ENCODE measurements at places on chromosomes 7 and 10.

GRCh38 chr7:43649755-43650274 lies 66.9 kb downstream of the STK17A start:
- no peak for DNase-seq

- peak; percentile 63 for DNase-seq
These were observed 101.2 kb downstream of the RGS10 start for GRCh38 chr10:119441151-119441821.

- no peak for DNase-seq
These were observed 25.5 kb downstream of the ETV1 start for GRCh38 chr7:13963925-13964324.

DNA sequence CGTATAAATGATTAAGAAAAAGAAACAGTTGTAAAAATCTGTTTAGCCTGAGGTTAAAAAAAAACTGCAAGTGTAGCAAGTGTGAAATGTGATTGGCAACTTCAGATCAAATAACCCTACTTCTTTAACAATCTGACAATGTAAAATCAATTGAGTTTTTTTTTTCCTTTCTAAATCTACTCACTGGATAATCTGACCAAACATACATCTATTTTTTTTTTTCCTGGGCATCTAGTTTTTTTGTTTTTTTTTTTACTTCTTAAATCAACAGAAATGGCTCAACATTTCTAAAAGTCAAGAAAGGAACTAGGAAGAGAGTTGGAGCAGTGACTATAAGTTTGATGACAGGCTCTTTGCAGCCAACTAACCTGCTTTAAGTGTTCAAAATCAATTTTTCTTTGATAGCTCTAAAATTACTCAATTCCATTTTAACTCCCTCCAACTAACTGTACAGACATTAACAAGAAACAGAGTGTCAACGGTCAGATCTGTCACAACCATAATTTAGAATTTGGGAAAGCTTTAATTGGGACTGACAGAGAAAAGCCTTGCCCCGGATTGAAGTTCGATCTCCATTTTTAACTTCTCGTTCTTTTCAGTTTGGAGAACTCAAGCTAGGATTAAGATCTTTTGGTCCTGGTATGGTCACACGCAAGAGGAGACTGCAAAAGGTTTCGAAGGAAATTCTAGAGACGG lies 1.2 kb downstream of the ARL3 start:
- no peak for DNase-seq

DNA sequence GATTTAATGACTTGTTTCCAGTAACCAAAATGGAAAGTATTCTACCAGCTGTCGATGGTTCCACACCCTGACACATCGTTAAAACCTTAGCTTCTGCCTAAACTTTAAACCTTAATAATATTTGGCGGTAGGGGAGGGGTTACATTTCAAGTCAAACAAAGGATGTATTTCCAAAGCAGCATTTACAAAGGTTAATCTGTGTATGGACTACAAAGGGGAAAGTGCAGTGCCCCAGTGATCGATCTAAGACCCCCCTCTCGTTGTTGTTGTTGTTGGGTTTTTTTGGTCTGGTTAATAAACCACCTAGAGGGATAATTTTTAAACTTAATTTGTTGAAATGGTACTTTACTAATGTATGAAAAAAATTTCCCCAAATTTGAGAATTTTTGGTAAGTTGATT lies 1.1 kb upstream of the STEAP2 start:
- no peak for DNase-seq

DNA sequence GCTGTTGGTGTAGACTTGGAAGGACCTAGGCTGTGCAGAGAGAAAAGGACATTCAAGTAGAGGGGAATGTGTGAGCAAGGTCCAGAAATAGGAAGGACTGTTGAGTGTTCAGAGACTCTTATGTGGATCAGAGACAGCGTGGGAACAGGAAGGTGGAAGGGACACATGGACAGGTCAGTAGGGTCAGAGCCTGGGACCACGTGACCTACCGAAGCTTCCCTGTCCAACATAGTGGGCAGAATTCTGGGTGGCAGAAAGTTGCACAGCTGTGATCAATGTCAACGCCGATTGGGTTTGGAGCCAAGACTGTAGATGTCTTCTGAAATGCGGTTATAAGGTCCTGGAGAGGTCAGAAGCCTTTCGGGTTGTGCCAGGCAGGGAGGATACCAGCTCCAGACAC lies 195.9 kb upstream of the MKI67 start:
- DNase-seq: no peak

GRCh38 chr10:86077871-86078638 lies 288.5 kb downstream of the GRID1 start:
- DNase-seq: no peak

DNA sequence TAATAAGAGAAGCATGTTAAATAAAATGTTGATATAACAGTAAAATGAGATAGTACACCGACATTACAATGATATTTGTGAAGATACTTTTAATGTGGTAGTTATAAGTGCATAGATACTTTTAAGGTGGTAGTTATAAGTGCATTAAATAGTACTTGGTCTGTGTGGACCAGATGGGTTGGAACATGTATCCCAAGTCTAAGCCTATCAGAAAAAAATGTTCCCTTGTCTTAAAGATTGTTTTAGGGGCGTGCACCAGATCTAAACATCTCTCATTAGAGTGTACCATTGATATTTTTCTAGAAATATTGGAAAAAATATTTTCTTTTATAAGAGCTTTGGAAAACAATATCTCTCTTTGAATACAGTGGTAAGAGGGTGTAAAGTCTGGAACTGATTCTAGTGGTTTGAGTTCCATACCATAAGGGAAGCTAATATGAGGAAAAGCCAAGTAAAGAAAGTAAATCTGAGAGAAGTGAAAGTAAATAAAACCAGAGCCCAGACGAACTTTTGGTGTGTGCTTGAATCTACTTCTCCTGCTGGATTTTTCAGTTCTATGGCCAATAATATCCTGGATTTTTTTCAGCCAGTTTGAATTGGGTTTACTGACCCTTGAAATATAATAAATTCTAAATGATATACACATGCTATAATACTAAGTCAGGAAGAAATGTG lies 175.3 kb downstream of the MBL2 start:
- no peak for DNase-seq

GRCh38 chr10:129441372-129442009 lies 25.6 kb upstream of the MGMT start:
- no peak for DNase-seq

GRCh38 chr10:91311601-91312381 lies 91.3 kb downstream of the PCGF5 start:
- DNase-seq: no peak

DNA sequence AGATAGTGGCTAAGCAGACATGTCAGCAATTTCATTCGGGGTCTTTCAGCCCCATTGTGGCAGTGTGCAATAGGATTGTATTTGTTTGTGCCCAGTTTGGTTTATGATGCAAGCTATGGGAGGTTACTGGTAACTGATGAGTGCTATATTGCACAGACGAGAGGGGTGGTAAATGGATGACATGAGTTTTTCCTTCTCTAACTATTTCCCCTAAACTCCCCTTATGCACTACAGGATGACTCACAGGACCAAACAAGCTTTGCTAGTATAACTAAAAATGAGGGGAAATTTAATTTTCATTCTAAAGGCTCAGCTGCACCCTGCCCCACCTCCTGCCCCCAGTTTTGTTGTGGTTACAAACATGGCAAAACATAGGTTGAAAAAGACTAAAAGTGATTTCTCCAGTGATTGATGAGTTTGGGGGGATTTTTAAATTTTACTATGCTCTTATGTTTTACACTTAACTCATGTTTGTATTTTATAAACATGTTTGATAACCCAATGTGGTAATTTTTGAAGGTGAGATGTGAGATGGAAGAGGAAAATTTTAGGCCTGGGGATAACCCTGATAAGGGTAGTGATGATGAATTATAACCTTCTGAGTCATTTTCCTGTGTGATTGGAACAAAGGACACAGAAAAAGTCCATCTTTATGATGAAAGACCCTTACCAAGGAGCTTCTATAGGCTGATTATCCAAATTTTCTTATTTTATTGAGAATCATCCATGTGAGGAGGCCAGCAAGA lies 60.8 kb upstream of the NAMPT start:
- no peak for DNase-seq

- DNase-seq: no peak
These were observed 37.9 kb downstream of the PAXIP1 start for GRCh38 chr7:154965014-154965413.

- DNase-seq: no peak
These were observed 132.3 kb downstream of the HECW1 start for GRCh38 chr7:43244784-43245183.

GRCh38 chr10:60372436-60372835 lies 17.2 kb downstream of the ANK3 start:
- no peak for DNase-seq

GRCh38 chr7:159040912-159041711 lies 103.6 kb downstream of the VIPR2 start:
- no peak for DNase-seq

DNA sequence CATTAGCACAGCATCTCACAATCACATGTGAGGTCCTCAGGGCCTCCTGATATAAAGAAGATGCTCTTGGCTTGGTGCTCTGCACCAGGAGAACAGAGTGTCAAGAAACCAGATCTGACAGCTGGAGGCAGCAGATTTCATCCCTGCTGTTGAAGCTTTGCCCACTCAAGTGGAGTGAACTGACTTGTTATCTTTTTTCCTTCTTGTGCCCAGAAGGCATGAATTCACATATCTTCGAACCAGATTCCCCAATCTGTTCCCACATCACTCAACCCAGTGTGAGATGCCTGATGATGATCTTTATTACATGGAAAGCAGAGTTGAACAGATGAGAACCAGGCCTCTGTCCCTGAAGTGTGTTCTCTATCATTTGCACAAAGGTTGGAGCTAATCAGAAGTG lies 521.0 kb downstream of the SORCS1 start:
- DNase-seq: no peak

DNA sequence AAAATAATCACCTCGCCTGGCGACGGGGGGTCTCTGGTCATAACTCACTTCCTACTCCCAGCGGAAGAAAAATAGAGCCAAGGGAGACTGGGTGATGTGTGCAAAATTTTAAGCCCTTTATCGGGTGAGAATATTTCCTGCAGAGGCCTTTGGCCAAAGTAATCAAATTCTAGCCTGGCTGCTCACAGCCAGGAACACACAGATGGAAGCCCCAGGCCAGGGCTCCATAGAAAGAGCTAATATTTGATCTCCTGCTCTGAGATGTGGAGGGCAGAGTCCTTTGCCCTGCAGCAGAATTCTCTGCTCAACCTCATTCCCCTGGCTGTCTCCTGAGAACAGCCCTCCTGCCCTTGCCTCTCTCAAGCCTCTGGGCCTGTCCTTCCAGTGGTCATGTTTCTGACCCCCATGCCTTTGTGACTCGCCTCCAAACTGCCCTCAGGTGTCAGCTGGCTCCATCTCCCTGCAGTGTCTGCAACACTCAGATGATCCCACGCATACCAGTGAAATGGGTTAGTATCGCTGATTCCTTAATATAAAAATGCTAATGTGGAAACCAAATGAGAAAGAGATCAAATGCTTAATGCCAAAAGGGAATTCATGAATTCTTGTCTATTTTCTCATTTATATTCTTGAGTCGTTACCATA lies 34.5 kb downstream of the FRMD4A start:
- DNase-seq: no peak

GRCh38 chr10:10830293-10830986 lies 187.2 kb upstream of the CELF2 start:
- no peak for DNase-seq

- DNase-seq: no peak
These were observed 146.2 kb upstream of the KLF6 start for GRCh38 chr10:3931224-3931623.

GRCh38 chr7:78406531-78406930 lies 608.0 kb downstream of the PHTF2 start:
- no peak for DNase-seq

DNA sequence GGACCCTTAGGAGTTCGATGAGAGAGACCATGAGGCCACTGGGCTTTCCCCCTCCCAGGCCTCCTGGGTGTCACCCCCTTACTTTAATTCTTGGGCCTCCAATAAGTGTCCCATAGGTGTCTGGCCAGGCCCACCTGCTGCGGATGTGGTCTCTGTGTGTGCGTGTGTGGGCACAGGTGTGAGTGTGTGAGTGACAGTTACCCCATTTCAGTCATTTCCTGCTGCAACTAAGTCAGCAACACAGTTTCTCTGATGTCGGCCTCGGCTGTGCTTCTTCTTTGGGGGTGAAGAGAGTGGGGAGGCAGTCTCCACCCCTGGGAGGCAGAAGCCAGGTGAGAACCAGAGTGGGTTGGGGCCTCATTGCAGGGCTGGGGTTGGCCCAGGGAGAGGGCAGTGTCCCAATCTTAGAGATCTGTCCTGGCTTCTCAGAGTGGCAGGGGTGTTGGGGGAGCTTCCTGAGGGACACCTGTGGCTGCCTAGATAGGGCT lies 1.5 kb downstream of the PVRIG start:
- no peak for DNase-seq

GRCh38 chr10:74718208-74718607 lies 108.2 kb upstream of the KAT6B start:
- DNase-seq: no peak

DNA sequence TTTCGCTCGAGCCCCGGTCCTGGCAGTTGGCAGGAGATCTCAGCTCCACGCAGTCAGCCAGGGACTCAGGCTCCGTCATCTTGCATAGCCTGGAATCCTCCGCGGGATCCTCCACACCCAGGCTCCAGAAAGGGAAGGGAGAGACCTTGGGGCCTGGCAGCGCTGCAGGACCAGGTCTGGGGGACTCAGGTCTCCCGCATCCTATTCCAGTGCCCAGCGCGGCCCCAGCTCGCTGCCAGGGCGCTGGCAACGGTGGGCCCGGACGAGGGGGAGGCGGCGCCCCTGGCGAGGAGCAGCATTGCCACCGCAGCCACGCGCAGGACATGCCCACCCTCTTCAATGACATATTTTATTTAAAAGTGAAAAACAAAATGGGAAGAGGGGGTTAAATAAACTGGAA lies 83.4 kb downstream of the LANCL2 start:
- no peak for DNase-seq

GRCh38 chr7:129017264-129017663 lies 37.6 kb downstream of the TNPO3 start:
- DNase-seq: no peak

DNA sequence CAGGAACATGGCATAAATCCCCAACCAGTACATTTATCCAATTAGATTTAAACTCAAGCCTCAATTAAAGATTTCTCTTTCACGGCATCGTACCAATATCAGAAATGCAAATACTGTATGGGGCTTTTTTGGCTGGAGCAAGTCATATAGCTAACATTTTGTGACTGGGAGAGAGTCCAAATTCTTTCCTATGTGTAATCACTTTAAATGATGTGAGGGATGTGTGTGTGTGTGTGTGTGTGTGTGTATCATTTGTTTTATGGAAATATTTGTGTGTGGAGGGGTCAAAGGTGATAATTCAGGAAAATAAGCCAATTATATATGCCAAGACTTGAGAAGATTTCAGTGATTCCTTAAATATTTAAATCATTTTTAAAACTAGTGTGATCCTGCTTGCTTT lies 196.6 kb downstream of the TRIL start:
- DNase-seq: no peak

DNA sequence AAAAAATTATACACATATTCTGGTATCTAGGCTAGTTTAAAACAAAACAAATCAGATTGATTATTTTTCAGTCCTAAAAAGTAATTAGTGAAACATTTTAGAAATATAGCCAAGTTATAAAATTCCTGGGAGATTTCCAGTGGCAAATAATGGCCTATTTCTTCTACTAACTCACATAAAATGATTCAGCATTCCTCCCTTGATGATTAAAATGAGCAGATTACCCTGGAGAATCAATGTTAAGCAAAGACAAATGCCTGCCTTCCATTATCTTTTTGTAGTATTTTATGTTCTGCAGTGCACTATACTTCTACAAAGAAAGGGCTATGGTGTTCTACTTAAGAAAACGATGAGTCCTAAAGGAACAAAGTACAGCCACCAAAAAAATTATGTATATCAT lies 53.6 kb downstream of the PARD3 start:
- DNase-seq: no peak

GRCh38 chr10:119863951-119864565 lies 8.6 kb downstream of the MCMBP start:
- no peak for DNase-seq

- no peak for DNase-seq
These were observed 276.4 kb downstream of the ETV1 start for GRCh38 chr7:13713092-13713491.

Measured in right hindlimb (tissue), 1 donor.